Chondrocyte (in vitro differentiated cells): ENCODE measurements at places on chromosomes 13 and 19. TPM values are rescaled to one million over a fixed set of nuclear protein-coding genes. Genes with fewer than 3 reads are reported as not detected.
A peak's percentile ranks its signal among the peaks of the same experiment; 100 is the strongest.

- H3K4me3 ChIP-seq = peak overlapping the region; percentile 31
- H3K4me1 ChIP-seq = peaks cover 25% of the 10 kb centered on the region
- peaks cover 1% of the 10 kb centered on the region for H3K36me3 ChIP-seq
- peak; percentile 67 for DNase-seq
Observed at GRCh38 chr19:50509366-50509765, 1.6 kb downstream of the JOSD2 start.

GRCh38 chr13:98133946-98134345, 8.9 kb upstream of the FARP1 start:
- H3K27me3 ChIP-seq = no peaks in the 10 kb centered on the region
- no peak overlapping the region for H3K4me3 ChIP-seq
- H3K27ac ChIP-seq = no peak overlapping the region
- H3K4me1 ChIP-seq = peaks cover 6% of the 10 kb centered on the region

GRCh38 chr13:25679159-25679558, 307.4 kb downstream of the ATP8A2 start:
- H3K4me1 ChIP-seq = peaks cover 36% of the 10 kb centered on the region
- DNase-seq = no peak
- no peaks in the 10 kb centered on the region for H3K27me3 ChIP-seq
- H3K27ac ChIP-seq = no peak overlapping the region
- no peaks in the 10 kb centered on the region for H3K36me3 ChIP-seq
- no peak overlapping the region for H3K4me3 ChIP-seq

DNA sequence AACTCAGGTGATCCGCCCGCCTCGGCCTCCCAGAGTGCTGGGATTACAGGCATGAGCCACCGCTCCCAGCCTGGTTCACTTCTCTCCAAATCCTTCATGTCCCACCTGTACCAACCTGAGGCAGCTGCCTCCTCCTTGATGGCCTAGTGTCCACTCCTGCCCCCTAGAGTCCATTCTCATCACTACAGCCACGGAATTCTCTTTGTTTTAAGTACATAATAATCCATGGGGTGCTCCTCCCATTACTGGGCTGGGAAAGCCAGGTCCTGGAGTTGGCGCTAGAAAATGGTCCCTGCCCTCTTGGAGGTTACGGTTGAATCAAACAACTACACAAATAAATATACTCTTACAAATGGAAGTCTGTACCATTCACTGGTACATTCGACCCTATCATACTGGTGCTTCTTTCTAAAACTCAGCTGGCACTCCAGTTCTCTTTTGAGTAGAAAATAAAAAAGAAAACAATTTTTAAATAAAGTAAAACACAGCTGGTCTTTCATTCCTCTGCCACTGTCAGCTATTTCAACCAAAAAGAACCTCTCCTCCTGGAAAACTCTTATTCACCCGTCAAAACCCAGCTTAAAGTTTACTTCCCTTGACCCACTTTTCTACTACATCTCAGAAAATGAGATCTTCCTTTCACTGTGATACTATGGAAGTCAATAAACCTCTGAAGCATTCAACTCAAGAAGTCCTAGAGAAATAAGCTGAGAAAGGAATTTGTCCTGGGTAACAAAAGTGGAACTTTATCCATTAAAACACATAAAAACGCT, 22.4 kb upstream of the ARHGEF18 start:
- DNase-seq = peak; percentile 26
- H3K4me3 ChIP-seq = no peak overlapping the region
- H3K27me3 ChIP-seq = peaks cover 13% of the 10 kb centered on the region
- no peak overlapping the region for H3K27ac ChIP-seq
- H3K4me1 ChIP-seq = no peaks in the 10 kb centered on the region
- peaks cover 1% of the 10 kb centered on the region for H3K36me3 ChIP-seq

DNA sequence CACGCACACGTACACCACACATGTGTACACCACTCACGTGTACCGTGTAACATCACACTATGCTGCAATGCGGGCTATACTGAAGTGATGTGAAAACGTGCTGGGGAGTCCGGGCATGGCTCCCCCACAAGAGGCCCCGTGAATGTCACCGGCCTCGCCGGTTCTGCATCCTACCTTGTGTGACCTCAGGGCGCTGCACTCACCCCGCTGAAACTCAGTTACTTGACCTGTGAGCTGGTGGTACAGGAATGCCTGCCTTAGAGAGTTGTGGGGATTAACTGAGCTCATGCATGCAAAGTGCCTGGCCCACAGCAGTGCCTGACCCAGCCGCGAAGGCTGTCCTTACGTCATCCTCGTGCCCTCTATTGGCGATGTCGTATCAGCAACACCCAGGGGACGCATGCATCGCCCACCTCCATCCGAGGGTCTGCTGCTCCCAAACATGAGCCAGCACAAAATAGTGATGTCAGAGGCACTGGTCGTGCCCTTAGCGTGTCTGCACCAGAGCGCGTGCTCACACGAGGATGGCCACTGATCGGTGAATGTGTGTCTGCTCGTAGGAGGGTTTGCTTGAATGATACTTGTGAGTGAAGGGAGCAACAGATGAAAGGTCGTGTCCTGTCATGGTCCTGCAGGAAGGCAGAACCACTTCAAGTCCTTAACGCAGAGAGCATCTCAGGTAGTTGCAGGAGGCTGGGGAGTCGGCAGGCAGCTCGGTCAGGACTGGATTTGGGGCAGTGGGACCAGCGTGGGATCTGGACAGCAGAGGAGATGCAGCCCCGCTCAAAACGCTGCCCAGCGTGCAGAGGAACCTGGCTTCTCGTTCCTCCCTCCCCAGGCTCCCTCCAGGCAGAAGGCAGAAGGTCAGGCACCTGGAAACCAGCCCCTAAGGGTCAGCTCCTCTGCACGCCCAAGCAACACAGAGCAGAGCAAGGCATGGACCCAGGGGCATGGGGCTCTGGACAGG, 126.2 kb upstream of the SPACA7 start:
- no peak for DNase-seq
- H3K4me1 ChIP-seq = no peaks in the 10 kb centered on the region
- H3K27ac ChIP-seq = no peak overlapping the region
- no peaks in the 10 kb centered on the region for H3K36me3 ChIP-seq
- H3K27me3 ChIP-seq = peaks cover 7% of the 10 kb centered on the region

PLVAP gene
- total RNA-seq = 0.22 to 0.44 TPM in 2 of 3 replicates, not detected in the other

RETN gene
- total RNA-seq = not detected in 3 replicates

- H3K4me1 ChIP-seq = peaks cover 37% of the 10 kb centered on the region
- no peak overlapping the region for H3K4me3 ChIP-seq
- no peaks in the 10 kb centered on the region for H3K36me3 ChIP-seq
- no peaks in the 10 kb centered on the region for H3K27me3 ChIP-seq
- no peak overlapping the region for H3K27ac ChIP-seq
- DNase-seq = no peak
Observed at GRCh38 chr13:93411186-93411680, 184.6 kb downstream of the GPC6 start.
